ENCODE measurements at places on chromosomes 16 and 17. TPM values are rescaled to one million over a fixed set of nuclear protein-coding genes. Genes with fewer than 3 reads are reported as not detected.

DNA sequence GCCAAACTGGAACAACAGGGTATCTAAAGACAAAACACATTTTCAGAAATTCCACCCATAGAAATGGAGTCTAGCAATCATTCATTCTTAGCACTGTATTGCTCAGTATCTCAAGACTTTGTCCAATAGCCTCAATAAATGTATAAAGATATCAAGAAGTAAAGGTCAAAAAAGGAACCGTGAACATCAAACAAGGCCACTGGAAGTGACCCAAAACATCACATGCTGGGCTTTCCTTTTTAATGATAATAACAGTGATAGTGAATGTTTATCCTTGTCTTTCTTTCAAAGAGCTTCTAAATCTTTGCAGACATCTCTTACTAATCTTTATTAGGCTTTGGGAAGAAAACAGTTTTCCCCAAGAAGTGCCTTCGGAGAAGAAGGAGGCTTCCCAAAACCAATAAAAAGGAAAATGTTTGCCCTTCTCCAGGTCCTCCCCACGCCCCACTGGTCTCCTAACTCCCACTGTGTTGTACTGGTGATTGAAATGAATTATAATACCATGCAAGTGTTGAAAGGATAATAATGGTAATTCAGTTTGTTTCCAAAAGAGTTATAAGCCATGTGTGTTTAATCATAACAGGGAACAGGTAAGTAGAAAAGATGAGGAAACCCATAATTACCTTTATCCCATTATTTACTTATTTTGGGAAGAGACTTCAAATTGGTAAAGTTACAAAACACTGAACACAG is 18.6 kb downstream of the RNF43 start:
- no peak for DNase-seq

Gene ALOX12B
- total RNA-seq, result not detected

DNA sequence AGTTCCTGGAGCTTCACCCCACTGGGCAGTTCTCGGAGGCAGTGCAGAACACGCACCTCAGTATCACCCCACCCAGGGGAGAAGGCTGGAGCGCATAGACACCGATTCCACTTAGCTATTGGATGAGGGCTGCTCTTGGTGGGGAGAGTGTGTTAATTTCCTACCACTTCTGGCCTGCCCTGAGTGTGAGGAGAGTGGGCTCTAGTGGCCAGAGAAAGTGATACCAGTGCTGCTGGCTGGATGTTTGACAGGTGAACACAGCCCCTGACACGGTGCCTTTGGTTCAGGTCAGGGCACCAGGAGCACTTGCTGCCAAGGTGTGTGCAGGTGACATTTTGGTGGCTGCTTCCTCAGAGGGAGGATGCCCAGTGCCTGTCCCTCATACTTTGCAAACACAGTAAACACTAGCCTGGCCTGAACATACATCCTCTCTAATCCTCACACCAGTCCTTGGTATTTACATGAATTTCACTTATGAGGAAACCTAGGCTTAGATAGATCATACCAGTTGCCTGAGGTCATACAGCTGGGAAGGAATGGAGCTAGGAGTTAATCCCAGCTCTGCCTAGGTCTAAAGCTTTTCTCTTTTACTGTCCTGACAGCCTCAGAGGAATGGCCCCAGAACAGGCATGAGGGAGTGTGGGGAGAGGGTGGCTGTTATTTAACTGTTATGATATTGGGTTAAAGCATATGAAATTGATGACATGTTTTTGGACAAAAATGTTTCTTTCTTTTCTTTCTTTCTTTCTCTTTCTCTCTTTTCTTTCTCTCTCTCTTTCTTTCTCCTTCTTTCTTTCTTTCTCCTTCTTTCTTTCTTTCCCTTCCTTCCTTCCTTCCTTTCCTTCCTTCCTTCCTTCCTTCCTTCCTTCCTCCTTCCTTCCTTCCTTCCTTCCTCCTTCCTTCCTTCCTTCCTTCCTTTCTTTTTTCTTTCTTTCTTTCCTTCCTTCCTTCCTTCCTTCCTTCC is 21.0 kb upstream of the ITGAX start:
- DNase-seq, result peak; percentile 9

DNA sequence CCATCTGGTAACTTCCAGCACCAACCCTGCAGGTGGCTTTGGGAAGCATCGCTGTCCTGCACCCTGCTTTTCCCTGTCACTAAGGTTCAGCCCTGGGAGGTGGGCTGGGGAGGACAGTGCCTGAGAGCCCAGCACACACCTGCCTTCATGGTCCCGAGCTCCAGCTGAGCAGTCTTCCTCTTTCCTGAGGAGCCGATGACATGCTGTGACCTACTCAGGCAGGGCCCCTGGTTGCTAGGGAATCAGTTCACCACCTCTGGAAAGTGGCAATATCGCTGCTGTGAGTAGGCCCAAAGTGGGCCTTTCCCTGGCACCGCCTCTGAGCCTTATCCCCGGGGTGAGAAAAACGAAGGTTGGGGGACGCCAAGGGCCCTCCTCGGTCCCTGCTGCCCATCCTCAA is 17.9 kb downstream of the ST3GAL2 start:
- no peak for DNase-seq

- DNase-seq, result no peak
These were observed 2.4 kb upstream of the CACNA1G start for GRCh38 chr17:50558091-50558490.

GRCh38 chr16:52929478-52930400 is 123.0 kb downstream of the CHD9NB start:
- no peak for DNase-seq

DNA sequence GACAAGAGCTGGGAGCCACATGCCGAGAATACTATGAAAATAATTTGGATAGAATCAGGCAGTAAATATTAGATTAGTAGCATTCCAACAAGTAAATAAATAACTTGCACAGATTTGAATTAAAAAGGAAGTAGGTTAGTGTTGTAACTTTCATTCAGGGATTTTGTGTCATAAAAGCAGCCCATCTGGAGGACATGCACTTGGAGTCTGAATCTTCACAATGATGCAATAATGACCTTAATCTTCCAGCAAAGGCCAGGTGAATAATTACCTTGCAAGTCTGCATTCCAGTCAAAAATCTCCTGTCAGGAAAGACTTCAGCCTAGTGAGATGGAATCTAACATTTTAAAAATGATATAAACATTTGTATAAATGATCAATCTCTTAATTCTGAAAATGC is 518.1 kb downstream of the KCNJ2 start:
- DNase-seq, result no peak

DNA sequence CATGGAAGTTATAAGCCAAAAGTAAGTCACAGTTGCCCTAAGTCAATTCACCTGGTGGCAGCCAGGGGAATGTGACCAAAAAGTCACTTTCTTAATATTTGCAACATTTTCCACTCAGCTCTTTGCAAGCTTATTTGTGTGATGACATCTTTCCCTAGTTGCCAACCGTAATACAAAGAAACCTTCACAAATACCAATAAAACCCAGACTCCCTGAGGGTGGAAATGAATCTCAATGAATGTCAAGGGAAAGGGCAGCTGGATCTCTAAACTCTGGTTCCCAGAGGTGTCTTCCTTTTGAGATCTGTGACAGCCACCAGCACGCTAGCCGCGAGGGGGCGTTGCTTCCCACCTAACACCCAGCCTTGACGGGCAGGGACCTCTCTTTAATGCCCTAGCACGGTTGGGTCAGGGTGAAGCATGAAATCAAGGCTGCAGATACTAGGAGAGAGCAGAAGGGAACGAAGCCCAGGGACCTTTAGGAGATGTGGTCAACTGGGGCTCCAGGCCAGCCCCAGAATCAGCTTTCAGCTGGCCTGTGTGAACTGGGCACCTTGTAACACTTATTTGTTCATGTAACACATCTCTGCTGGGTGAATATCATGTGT is 82.2 kb downstream of the CMC2 start:
- DNase-seq, result peak; percentile 56

GRCh38 chr16:27202923-27203506 is 311 bp upstream of the KDM8 start:
- DNase-seq, result peak; percentile 95

Gene CMTM2
- not detected for total RNA-seq

GRCh38 chr17:57343717-57344116 is 87.4 kb downstream of the MSI2 start:
- DNase-seq, result no peak

- DNase-seq, result peak; percentile 44
These were observed 250.1 kb upstream of the CDH5 start for GRCh38 chr16:66116163-66117002.

GRCh38 chr17:17740615-17741348 is 59.5 kb downstream of the RAI1 start:
- no peak for DNase-seq

Gene STX1B
- total RNA-seq, result 2.3 TPM

Gene CCDC200
- total RNA-seq, result not detected

DNA sequence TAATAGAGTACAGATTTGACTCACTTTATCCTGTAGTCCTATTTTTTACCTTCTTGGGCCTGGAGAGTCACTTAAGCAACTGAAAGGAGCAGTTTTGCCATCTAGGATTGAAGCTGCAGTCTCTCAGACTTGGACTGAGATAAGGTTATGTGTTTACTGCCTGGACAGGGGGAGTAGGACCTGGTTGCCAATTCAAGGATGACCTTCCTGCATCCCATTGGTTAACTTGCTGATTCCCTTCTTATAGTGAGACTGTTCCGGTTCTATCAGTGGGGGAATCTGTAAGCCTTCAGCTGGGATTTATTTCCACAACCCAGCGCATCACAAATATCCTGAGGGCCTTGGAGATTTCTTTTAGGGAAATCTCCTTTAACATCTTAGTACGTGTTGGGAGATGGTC is 2.9 kb downstream of the UBN1 start:
- peak; percentile 32 for DNase-seq

DNA sequence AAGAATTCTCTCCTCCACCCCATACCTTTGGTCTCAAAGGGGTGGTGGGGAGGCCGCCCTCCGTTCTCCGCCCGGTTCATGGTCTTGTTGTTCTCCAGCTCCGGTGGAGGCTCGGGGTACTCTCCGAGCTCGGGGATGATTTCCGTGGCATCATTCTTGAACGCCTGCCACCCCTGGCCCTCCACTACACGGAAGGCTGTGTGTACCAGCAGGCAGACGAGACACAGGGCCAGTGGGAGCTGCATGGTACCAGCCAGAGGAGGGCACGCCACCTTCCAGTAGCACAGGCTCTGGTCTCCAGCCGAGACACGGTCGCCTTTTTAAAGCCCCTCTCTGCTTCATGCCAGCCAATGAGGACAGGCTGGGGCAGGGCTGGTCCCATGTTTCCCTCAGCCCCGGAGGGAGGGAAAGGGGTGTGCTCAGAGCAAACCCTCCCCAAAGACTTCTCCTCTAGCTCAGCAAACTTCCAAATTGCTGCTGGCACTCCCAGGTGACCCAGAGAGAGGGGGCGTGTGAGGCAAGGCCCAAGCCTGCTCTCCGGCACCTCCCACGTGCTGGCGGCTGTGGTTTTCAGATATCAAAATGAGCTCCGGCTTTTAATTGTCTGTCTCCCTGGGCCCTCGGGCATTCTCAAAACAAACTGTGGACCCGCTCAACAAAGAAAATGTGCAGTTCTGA is at the start of gene SOST:
Gene SOST (minus strand): TSS at position 295 of the 678 bp plus-strand sequence. CDS start 50 bp downstream, at position 245.
- no peak for DNase-seq

GRCh38 chr16:51682905-51683304 is 531.8 kb upstream of the SALL1 start:
- no peak for DNase-seq

DNA sequence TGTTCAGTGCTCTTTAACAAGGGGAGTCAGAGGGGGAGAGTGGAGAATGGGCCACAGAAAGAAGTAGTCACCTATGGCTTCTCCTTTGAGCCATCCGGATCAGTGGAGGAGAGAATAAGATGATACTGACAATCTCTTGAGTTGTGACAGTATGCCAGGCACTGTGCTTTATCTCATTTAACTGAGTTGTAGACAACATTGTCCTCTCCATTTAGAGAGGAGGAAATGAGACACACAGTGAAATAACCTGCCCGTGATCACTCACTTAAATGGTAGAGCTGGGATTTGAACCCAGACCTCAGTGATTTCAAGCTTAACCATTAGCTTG is 17.8 kb upstream of the EEF2K start:
- DNase-seq, result no peak

DNA sequence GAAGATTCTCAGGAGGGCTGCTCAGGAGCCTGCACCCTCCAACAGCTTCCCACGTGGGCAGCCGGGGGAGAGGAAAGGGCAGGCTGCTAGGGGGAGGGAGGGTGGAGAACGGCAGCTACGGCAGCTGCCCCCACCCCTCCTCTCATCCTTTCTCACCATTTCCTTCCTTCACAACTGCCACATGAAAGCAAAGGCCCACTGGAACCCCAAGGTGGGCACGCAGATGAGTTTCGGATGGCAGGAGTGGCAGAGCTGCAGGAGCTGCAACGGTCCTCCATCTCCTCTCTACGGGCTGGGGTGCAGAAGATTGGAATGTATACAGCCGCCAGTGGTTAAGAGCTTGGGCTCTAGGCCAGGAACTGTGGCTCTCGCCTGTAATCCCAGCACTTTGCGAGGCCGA is 77.7 kb downstream of the GAS7 start:
- no peak for DNase-seq

Gene SPAG5
- total RNA-seq, result 31.8 TPM
